ENCODE measurements at places on chromosomes 1 and 21.

- no peak overlapping the region for H3K4me3 ChIP-seq
- no peaks in the 10 kb centered on the region for H3K36me3 ChIP-seq
- H3K27me3 ChIP-seq = no peaks in the 10 kb centered on the region
- peaks cover 12% of the 10 kb centered on the region for H3K4me1 ChIP-seq
- peak overlapping the region; percentile 19 for H3K27ac ChIP-seq
- DNase-seq = peak; percentile 16
These were observed 27.0 kb upstream of the SARS1 start for GRCh38 chr1:109186733-109187086.

- H3K36me3 ChIP-seq = no peaks in the 10 kb centered on the region
- H3K4me3 ChIP-seq = peak overlapping the region; percentile 58
- no peak for DNase-seq
- peaks cover 100% of the 10 kb centered on the region for H3K27me3 ChIP-seq
- H3K4me1 ChIP-seq = peaks cover 23% of the 10 kb centered on the region
These were observed 9.8 kb downstream of the BARHL2 start for GRCh38 chr1:90707363-90707710.

DNA sequence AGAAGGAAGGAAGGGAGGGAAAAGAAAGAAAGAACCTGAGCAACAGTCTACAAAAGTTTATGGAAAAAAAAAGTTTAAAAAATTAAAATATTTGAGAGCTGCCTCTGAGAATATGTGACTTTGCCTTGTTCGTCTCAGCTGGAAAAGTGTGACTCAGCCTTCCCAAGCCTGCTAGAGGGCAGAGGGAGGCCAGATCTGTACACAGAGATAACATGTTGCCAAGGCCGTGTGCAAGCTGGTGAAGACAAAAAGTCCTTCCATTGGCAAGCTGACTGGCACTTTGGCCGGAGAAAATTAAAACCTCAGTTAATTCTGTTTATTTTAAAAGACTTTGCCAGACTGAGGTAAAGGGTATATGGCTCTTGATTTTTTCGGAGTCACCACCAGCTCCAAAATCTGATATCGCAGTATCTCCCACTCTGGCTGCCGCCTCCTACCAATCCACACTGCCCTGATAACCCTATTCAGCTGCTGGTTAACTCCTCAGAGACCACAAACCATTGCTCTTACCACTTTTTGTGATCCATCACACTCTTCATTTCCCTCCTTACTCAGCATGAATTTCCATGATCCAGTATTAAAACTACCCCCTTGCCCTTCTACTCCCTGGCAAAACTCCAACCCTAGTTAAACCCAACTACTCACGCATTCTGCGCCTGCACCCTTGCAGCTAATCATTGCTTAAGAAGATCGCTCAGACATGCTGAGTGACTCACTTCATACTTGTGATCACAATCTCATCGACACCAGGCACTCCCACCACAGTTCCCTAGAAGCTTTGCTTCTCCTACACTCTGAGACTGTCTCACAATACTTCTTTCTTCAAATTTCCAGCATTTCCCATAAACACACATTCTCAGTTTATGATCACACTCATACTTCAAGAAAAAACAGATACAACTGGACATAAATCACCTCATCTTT is 5.7 kb upstream of the PPP1R15B start:
- H3K27ac ChIP-seq = peak overlapping the region; percentile 86
- peaks cover 16% of the 10 kb centered on the region for H3K36me3 ChIP-seq
- DNase-seq = peak; percentile 32
- no peaks in the 10 kb centered on the region for H3K27me3 ChIP-seq

DNA sequence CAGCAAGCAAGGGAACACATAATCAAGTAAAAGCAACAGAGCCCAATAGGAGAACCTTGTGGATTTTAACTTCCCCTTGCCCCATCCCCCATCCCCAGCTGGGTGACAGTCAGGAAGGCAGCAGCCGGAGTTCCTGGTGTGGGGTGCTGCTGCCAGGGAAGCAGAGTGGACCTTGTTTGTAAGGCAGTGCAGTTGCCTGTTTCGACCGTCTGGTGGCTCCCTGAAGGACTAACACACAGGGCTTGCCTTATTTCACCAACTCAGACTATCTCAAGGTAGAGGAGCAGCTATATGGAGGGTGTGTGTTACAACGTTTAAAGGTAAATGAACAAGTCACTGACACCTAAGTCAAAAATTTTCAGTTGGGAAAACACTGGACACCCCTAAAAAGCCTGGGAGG is 6.6 kb downstream of the KRTAP10-8 start:
- no peak overlapping the region for H3K27ac ChIP-seq
- no peaks in the 10 kb centered on the region for H3K4me1 ChIP-seq
- H3K36me3 ChIP-seq = no peaks in the 10 kb centered on the region
- H3K4me3 ChIP-seq = no peak overlapping the region
- peak; percentile 49 for DNase-seq

- H3K4me3 ChIP-seq = peak overlapping the region; percentile 96
- H3K27me3 ChIP-seq = peaks cover 14% of the 10 kb centered on the region
- H3K4me1 ChIP-seq = peaks cover 50% of the 10 kb centered on the region
- no peaks in the 10 kb centered on the region for H3K36me3 ChIP-seq
- peak overlapping the region; percentile 94 for H3K27ac ChIP-seq
These were observed 1.6 kb upstream of the TMEM63A start for GRCh38 chr1:225883616-225884265.

GRCh38 chr1:11207898-11208611 is 18.9 kb downstream of the ANGPTL7 start:
- peaks cover 100% of the 10 kb centered on the region for H3K36me3 ChIP-seq
- H3K27ac ChIP-seq = peak overlapping the region; percentile 51
- H3K4me1 ChIP-seq = peaks cover 10% of the 10 kb centered on the region
- peak; percentile 52 for DNase-seq
- no peak overlapping the region for H3K4me3 ChIP-seq
- H3K27me3 ChIP-seq = no peaks in the 10 kb centered on the region

GRCh38 chr1:115524236-115524635 is 117.5 kb upstream of the VANGL1 start:
- no peak for DNase-seq
- H3K36me3 ChIP-seq = no peaks in the 10 kb centered on the region
- no peaks in the 10 kb centered on the region for H3K27me3 ChIP-seq
- no peak overlapping the region for H3K4me3 ChIP-seq

GRCh38 chr1:205074084-205074483 is 10.2 kb downstream of the TMEM81 start:
- DNase-seq = no peak
- no peaks in the 10 kb centered on the region for H3K27me3 ChIP-seq
- no peaks in the 10 kb centered on the region for H3K36me3 ChIP-seq
- peaks cover 14% of the 10 kb centered on the region for H3K4me1 ChIP-seq
- no peak overlapping the region for H3K27ac ChIP-seq
- no peak overlapping the region for H3K4me3 ChIP-seq

DNA sequence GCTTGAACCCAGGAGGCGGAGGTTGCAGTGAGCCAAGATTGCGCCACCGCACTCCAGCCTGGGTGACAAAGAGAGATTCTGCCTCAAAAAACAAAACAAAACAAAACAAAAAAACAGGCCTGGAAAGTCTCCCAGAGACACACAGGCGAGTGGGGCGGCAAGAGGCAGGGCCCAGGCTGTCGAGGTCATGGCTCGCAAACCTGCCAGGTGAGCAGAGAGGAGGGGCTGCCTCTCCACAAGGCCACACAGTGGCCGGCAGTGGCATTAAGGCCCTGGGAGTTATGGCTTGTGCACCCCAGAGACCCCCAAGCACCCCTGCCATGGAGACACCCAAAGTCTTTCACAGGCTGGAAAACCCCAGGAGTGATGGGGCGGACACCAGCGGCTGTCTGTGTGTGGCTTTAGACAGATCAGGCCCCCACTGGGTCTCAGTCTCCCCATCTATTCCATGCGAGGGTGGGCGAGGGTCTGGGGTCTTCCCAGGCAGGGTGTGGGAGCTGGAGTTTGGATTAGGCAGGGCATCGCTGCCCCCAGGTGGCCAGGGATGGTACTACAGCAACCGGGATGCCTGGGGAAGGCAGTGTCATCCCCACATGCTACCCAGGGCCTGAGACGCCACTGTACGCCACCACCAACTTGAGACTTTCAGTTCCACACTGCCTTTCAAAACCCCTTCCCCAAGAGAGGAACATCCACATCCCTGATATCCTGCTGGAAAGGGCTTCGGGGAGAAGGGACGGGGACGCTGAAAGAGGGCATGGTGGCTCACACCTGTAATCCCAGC is 7.3 kb upstream of the CTRC start:
- H3K4me3 ChIP-seq = no peak overlapping the region
- peaks cover 25% of the 10 kb centered on the region for H3K4me1 ChIP-seq
- H3K27me3 ChIP-seq = no peaks in the 10 kb centered on the region

GRCh38 chr21:38467374-38467773 is 30.9 kb downstream of the ERG start:
- no peaks in the 10 kb centered on the region for H3K27me3 ChIP-seq
- H3K4me3 ChIP-seq = no peak overlapping the region
- DNase-seq = no peak

- no peaks in the 10 kb centered on the region for H3K36me3 ChIP-seq
- H3K4me3 ChIP-seq = no peak overlapping the region
- no peak for DNase-seq
- H3K4me1 ChIP-seq = peaks cover 9% of the 10 kb centered on the region
- no peak overlapping the region for H3K27ac ChIP-seq
- H3K27me3 ChIP-seq = no peaks in the 10 kb centered on the region
These were observed 54.8 kb upstream of the USP1 start for GRCh38 chr1:62381831-62382657.

- H3K36me3 ChIP-seq = no peaks in the 10 kb centered on the region
- DNase-seq = no peak
- no peaks in the 10 kb centered on the region for H3K4me1 ChIP-seq
These were observed 19.8 kb downstream of the LHX4 start for GRCh38 chr1:180249725-180250498.

DNA sequence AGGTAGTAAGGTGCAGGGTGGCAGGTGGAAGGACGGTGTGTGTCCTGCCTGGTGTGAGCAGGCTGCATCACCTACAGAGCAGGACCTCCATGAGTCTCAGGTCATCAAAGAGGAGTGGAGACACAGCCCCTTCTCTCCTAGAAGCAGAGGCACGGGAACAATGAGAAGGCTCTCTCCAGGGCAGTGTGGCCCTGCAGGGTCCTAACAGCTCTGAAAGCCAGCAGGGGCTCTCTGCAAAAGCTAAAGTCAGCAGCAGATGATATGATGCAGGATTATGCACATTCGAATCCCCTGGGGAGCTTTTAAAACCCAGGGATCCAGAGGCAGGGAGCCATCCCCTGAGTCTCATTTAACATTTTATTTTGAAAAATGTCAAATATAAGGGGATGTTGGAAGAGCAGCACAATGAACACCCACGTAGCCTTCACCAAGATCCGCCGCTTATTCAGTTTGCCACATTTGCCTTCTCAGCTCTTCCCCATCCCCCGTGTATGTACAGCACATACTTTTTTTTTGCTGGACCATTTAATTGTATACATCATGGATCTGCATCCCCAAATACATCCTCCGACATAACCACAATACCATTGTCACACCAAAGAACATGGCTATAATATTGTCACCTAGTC is 88.1 kb downstream of the CNIH3 start:
- H3K4me1 ChIP-seq = no peaks in the 10 kb centered on the region
- no peaks in the 10 kb centered on the region for H3K36me3 ChIP-seq
- H3K4me3 ChIP-seq = no peak overlapping the region
- H3K27me3 ChIP-seq = peaks cover 7% of the 10 kb centered on the region

GRCh38 chr1:206550446-206550845 is 43.1 kb downstream of the RASSF5 start:
- H3K27ac ChIP-seq = no peak overlapping the region
- H3K27me3 ChIP-seq = no peaks in the 10 kb centered on the region
- no peak overlapping the region for H3K4me3 ChIP-seq
- DNase-seq = no peak
- H3K36me3 ChIP-seq = no peaks in the 10 kb centered on the region

DNA sequence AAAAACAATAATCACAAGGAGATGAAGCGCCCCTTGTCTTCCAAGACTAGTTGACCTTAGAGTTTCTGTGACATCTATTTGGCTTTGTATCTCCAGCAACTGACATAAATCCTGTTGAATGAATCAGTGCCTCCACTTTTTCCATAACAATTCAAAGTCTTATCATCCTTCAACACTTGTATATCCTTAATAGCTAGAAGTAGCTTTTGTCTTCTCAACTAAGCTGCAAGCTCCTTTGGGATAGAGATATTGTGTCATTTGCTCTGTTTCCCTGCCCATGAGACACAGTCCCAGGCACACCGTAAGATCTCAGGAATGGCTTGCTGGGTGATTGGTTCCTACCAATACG is 5.7 kb downstream of the PIGR start:
- H3K4me3 ChIP-seq = no peak overlapping the region
- H3K36me3 ChIP-seq = no peaks in the 10 kb centered on the region
- no peak for DNase-seq

GRCh38 chr1:153357076-153357852 is 390 bp upstream of the S100A9 start:
- H3K4me1 ChIP-seq = peaks cover 17% of the 10 kb centered on the region
- no peaks in the 10 kb centered on the region for H3K36me3 ChIP-seq
- DNase-seq = peak; percentile 65
- peak overlapping the region; percentile 27 for H3K27ac ChIP-seq
